ENCODE measurements at places on chromosomes 16 and 17.

DNA sequence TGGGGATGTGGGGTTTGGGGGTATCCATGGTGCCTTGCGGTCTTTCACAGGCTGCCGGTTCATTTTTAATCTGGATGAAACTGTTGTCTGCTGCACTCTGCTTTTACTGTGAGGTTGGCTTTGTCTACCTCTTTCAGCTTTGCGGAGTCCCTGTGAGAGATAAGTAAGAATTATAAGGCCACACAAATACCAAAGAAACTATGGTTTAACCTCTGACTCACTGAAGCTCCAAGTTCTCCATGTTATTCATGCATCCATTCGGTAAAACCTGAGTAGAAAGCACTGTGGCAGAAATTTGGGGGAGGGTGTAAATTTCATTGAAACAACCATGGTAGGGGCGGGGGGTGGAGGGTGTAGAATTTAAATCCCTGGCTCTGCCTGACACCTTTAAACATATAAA lies 30.5 kb downstream of the KIAA0753 start:
- no peak for DNase-seq

DNA sequence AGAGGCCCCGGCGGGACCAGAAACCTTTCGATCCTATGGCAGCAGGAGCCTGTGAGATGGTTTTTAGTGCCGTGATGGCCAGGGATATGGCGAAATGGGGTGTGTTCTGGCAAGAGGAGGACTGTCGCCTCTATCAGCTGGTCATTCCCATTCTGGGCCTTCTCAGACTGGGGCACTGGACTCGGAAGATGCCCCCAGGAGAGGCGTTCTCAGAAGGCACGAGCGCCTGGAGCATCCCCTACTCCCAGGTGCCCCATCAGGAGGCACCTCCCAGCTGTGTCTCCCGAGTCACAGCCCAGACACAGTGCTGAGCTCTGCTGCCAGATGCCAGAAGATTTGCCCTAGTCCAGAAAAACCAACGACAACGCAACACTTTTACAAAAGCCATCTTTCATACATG lies 54.6 kb upstream of the ENDOV start:
- DNase-seq: no peak

DNA sequence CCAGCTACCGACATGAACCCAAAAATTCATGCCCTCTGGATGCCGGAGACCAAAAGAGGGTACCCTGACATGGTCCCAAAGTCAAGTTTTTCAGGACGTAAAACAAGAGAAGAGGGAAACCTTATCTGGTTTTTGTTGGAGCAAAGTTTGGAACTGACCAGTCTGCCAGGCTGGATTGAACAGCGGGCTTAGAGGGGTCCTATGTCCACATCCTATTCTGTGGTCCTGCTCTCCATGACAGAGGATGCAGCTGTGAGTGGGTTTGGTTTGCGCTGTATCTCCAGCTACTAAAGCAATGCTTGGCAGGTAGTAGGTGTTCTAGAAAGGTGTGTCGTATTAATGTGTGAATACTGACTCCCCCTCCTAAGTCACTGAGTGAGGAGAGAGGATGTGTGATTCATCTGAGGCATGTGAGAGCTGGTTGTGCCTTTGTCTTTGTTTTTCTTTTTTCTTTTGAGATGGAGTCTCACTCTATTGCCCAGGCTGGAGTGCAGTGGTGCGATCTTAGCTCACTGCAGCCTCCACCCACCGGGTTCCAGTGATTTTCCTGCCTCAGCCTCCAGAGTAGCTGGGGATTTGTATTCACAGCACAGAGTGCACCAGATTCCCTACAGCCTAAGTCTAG lies 31.0 kb downstream of the PMM2 start:
- no peak for DNase-seq

DNA sequence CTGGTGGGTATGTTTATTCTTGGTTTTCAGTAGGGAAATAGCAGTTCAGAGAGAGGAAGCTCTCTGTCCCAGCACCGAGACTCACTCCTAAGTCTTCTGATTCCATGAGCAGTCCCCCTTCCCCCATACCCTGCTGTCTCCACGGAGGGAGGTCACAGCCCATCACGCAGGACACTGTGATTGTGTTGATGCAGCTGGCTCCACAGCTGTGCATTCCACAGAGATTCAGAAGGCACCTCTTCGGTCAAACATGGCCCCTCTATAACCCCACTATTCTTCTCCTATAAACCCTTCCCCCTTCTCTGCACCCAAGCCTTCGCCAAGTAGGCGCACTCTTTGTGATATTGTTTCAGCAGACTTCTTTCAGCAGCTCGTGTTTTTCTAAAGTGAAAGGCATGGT lies 104.3 kb upstream of the HLF start:
- no peak for DNase-seq

Measured in SK-N-DZ (cell line).